Small intestine (tissue), 16 donors: ENCODE measurements at places on chromosomes 7 and 10.
A peak's percentile ranks its signal among the peaks of the same experiment; 100 is the strongest.

- no peak for DNase-seq
These were observed 5.2 kb downstream of the DUSP5 start for GRCh38 chr10:110502851-110503301.

DNA sequence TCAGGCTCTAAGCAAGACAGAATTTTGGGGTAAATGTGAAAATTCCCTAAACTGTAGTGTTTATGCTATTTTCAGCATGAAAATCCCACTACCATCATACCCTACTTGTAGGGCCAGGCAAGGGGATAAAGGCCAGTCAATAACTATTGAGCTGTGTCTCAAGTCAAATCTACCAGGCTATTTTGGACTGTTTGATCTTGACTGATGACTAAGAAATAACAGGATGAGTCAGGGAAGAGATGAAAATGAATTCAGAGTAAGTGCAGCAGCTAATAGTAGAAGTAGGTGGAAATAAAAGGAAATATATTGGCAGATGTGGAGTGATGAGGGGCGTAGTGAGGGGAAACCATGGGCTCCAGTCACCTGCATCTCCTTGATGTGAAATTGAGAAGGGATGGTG, 225.8 kb upstream of the PHYHIPL start:
- DNase-seq = no peak

DNA sequence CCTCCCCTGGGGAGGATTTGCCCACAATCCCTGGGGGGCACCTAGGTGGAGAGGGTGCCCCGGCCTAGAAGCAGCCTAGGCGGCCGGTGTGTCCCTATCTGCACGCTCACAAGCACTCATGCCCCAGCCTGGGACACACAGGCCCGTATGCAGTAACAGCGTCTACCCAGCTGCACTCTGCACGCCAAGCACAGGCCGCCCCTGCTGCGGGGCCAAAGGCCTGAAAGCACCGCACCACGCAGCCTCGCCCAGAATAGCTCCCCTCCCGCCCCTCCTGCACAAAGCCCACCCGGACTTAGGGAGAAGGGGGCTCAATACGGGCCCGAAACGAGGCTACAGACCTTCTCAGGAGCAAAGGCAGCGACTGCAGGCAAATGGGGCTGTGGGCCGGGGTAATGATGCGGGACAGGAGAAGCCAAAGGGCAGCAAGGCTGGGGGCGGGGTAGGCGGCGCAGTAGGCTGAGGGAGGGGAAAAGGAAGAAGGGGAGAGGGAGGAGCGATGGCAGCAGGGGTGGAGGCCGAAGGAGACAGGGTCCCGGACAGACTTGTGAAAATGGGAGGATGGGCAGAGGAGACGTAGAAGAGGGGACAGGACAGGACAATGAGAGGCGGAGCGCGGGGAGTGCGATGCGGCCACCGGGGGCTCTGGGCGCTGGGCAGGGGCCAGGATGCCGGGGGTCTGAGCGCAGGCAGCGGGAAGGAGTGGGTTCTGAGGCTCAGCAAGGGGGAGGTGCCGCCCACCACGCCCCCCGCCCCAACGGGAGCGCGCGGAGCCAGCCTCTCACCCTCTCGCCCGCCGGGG, 544 bp downstream of the GPRIN2 start:
- DNase-seq = peak; percentile 67

DNA sequence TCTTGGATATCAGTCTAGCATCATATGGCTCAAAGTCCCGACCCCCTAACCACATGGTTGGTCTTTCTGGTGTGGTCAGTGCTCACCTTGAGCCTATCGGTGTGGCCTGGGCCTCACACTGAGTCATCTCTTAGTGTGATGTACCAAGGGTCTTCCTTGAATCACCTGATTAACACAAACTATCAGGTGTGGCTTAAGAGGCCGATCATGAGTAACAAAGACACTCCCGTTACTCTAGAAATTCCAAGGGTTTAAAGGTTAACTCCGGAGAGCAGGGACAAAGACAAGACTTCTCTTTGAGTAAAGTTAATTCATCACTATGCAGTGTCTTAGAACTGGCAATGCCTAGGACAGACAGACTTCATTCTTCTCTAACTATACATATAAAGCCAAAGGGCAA, 52.3 kb upstream of the ARMC3 start:
- DNase-seq = peak; percentile 11

GRCh38 chr7:47743965-47744591, 162.2 kb upstream of the TNS3 start:
- DNase-seq = no peak

GRCh38 chr7:143225047-143225446, 3.2 kb downstream of the TAS2R40 start:
- no peak for DNase-seq
